Uterus (tissue), 4 donors: ENCODE measurements at places on chromosomes 1 and 21. TPM values are rescaled to one million over a fixed set of nuclear protein-coding genes. Genes with fewer than 3 reads are reported as not detected.

The MTARC2 gene
- total RNA-seq: 1.5 TPM

- DNase-seq: no peak
Measured at GRCh38 chr1:194829492-194829891, 1643.1 kb upstream of the B3GALT2 start.

GRCh38 chr1:41647221-41648135 lies 163.0 kb upstream of the EDN2 start:
- no peak for DNase-seq

DNA sequence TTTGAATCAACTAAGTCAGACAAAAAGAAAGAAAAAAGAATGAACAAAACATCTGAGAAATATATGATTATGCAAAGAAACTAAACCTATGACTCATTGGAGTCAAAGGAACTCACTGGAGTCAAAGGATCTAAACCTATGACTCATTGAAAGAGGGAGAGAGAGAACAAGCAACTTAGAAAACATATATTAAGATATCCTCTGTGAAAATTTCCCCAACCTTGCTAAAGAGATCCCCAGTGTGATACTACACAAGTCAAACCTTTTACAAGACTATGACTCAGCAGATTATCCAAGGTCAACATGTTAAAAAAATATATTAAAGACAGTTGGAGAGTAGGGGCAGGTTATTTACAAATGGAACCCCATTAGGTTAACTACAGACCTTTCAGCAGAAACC lies 1538.3 kb downstream of the NCAM2 start:
- no peak for DNase-seq

The NTNG1 gene
- total RNA-seq: 1.2 TPM

The SPRR3 gene
- total RNA-seq: not detected

DNA sequence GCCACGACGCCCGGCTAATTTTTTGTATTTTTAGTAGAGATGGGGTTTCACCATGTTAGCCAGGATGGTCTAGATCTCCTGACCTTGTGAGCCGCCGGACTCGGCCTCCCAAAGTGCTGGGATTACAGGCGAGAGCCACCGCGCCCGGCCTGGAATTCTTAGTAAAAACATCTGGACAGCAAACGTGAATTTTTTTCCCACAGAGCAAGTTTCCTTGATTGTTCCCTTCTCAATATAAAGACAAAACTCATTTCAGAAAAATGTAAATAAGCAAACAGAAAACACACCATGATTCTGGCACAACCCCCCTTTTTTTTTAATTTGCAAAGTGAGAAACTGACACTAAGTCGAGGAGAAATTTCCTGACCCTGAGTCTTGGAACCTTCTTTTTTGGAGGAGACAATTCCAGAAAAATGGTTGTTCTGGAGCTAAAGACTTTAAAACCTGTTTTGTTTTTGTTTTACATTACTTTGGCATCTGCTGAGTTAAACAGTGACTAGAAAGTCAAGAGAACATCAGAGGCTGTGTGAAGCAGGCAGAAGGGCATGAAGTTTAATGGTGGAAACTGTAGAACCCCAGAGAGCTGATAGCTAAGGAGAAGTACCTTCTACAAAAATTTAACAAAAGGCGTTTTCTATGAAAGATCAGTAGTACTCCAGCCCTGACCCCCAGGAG lies 10.3 kb upstream of the HMGCS2 start:
- DNase-seq: no peak

DNA sequence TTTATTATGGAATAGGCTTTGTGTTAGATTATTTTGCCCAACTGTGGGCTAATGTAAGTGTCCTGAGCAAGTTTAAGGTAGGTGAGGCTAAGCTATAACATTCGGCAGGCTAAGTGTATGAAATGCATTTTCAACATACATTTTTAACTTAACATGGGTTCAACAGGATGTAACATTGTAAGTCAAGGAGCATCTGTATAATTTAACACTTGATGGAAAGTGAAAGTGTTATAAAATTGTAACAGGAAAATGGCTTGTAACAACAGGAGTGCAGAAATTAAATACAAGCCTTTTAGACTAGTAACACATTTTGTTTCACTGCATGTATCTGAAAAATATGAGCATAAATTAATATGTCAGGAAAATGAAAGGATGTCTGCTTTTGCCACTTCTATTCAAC lies 42.3 kb downstream of the B3GALNT2 start:
- DNase-seq: no peak

DNA sequence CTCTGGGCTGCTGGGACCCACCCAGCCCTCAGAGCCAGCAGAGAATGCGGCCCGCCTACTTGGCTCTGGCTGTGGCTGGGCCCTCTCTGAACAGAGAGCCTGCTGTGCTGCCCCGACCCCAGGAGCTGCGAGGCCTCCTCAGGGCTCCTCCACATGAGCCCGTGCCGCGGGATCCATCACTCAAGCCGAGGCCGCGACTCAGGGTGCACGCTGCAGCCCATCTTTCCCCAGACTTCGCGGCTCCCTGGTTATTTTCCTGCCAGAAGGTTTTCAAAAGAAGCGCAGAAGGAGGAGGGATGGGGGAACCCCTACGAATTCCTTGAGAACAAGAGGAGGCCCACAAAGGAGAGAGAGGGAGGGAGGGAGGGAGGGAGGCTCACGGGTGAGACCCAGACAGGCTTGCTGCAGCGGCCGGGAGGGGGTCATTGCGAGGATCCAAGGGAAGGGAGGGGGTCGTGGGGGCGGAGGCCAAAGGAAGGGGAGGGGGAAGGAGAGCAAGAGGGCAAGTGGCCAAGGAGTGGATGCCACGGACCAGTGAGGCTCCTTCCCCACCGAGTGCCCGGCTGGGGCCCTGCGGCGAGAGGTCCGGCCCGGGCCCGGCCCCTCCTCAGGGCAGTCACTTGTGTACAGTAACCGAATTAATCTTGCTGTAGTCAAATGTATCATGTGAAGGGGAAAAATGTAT lies 146.8 kb downstream of the CASZ1 start:
- no peak for DNase-seq

- DNase-seq: no peak
Measured at GRCh38 chr1:26782521-26783212, 5.1 kb upstream of the PIGV start.

- DNase-seq: peak; percentile 79
Measured at GRCh38 chr1:32240140-32240951, 6.7 kb upstream of the FAM167B start.

DNA sequence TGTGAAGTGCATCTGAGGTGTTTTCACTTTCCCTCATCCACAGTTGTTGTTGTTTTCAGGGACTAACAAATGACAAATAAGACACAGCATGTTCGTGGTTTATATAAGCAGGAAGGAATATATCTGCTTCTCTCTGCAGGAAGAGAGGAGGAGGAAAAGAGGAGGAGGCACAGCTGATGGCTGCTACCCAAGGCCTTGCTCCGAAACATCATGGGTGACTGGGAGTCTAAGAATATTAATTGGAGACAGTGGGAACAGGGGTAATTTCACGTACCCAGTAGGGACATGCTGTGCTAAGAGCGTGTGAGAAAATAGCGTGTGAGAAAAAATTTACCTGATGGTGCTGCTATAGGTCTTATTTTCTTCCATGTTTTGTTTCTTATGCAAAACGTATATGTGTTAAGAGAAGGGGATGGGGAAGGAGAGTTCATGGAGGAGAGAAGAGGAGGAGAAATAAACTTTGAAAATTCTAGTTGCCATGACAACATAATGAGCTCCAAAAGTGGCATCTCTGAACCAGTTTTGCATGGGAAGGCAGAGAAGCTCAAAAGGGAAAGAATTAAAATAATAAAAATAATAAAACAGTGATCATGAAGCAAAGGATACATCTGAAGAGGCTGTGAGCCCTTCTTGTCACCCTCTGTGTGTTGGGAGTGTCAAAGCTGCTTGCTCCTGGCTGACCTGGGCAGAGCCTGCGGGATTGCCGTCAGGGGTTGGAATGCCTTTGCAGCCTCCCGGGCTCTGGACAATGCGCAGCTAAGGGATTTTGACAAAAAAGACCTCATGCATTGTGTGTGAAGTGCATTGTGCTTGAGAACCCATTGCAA lies 192.0 kb downstream of the CACNA1E start:
- DNase-seq: no peak

The HPDL gene
- total RNA-seq: not detected

- DNase-seq: no peak
Measured at GRCh38 chr1:209318181-209319056, 265.1 kb upstream of the CAMK1G start.

The NTRK1 gene
- total RNA-seq: 6.4 TPM

The LZIC gene
- total RNA-seq: 9.4 TPM

DNA sequence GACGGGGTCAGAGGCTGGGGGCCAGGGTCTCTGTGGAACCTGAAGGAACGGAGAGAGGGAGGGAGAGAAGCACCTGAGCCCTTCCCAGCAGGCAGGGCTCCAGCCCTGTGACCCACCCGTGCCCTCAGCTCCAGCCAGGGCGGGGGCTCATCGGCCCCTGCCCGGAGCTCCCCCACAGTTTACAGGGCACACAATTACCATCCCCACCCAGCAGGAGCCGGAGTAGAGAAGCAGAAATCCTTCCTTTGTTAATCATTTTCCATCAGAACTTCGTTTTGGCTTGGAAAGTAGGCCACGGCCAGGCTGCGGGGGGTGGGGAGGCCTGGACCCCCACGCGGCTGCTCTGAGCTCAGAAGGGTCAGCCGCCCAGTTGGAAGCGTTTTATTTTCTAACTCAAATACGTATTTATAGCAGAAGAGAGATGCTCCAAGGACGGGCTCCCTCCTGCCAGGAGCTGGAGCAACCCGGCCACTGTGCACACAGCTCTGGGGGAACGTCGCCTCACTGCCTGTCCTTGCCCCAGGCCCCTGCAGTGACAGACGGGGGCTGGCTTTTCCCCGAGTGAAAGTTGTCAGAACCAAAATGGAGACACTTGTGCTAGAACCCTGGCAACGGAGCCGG lies 42.7 kb upstream of the ADARB1 start:
- no peak for DNase-seq

DNA sequence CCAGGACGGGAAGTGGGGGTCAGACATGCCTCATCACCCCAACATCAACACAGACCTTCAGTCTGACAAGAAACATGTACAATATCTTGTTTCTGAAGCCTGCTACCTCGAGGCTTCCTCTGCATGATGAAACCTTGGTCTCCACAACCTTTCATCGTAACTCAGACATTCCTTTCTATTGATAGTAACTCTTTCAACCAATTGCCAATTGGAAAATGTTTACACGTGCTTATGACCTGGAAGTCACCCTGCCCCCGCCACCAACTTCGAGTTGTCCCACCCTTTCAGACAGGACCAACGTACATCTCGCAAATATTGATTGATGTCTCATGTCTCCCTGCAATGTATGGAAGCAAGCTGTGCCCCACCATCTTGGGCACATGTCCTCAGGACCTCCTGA lies 159.5 kb downstream of the ETS2 start:
- DNase-seq: no peak

The SH2D5 gene
- total RNA-seq: 0.55 TPM

The ILDR2 gene
- not detected for total RNA-seq

GRCh38 chr1:47931395-47931794 lies 65.8 kb downstream of the TRABD2B start:
- no peak for DNase-seq

DNA sequence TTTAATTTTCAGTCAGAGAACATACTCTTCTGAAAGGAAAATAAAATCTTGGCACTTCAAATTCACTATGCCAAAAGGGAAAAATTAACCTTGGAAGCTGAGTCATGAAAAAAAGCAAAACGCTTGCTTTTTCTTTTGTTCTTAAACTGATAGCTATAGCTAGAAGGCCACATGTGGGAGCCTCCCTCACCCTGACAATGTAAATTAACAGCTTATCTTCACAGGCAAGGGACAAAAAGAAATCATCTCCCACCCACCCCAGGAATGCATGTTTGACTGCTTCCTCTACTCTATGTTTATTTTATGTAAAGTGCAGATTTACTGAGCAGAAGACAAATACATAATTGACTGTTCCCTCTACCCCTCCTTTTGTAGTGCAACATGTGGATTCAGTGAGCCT lies 38.0 kb downstream of the EBNA1BP2 start:
- no peak for DNase-seq

The AIRE gene
- total RNA-seq: 0.21 TPM

DNA sequence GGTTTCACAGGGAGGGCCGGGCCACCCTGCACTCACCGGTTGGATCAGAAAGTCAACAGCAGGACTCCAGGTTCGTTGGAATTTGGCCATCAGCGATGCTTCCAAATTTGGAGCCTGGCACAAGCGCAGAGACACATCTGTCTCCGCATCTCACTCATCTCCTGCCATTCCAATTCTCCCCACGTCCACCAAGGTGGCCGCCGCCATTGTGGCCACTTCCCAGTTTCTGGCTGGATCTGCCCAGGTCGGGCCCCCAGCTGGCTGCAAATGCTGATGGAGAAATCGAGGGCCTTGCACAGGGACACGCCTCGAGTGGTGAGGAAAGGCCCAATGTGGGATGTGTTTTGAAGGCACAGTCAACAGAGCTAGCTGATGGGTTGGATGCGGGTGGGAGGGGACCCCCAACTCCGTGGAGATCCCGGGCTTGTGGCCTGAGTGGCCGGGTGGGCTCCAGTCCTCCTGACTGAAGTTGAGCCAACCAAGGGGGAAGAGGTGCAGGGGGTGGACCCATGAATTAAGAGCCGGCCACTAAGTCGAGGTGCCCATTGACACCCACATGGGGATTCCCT lies 102.7 kb downstream of the CRYAA start:
- DNase-seq: no peak

GRCh38 chr1:210655511-210655910 lies 326.8 kb downstream of the HHAT start:
- DNase-seq: no peak

- DNase-seq: no peak
Measured at GRCh38 chr1:52532247-52532646, 20.6 kb downstream of the TUT4 start.
